ENCODE measurements at places on chromosomes 1 and 21. TPM values are rescaled to one million over a fixed set of nuclear protein-coding genes. Genes with fewer than 3 reads are reported as not detected.

Gene AMY1A
- not detected for total RNA-seq

Gene PIGK
- total RNA-seq = 56.4 TPM

Gene DHCR24
- 124 TPM for total RNA-seq

Gene SELE
- not detected for total RNA-seq

Gene CDC20
- 14.5 TPM for total RNA-seq
